Naive thymus-derived CD4-positive, alpha-beta T cell (primary cell): ENCODE measurements at places on chromosomes 11 and 22. TPM values are rescaled to one million over a fixed set of nuclear protein-coding genes. Genes with fewer than 3 reads are reported as not detected.

SLC22A12 gene
- total RNA-seq: not detected

MFRP gene
- total RNA-seq: not detected in 2 replicates

SCGB2A2 gene
- not detected in 2 replicates for total RNA-seq

OR5AS1 gene
- not detected for total RNA-seq

MS4A6E gene
- total RNA-seq: not detected

OR52I2 gene
- total RNA-seq: not detected in 2 replicates

UQCC3 gene
- 5.8 TPM for total RNA-seq

TTLL1 gene
- total RNA-seq: 7.7 TPM
